ENCODE measurements at places on chromosomes 16 and 17.

DNA sequence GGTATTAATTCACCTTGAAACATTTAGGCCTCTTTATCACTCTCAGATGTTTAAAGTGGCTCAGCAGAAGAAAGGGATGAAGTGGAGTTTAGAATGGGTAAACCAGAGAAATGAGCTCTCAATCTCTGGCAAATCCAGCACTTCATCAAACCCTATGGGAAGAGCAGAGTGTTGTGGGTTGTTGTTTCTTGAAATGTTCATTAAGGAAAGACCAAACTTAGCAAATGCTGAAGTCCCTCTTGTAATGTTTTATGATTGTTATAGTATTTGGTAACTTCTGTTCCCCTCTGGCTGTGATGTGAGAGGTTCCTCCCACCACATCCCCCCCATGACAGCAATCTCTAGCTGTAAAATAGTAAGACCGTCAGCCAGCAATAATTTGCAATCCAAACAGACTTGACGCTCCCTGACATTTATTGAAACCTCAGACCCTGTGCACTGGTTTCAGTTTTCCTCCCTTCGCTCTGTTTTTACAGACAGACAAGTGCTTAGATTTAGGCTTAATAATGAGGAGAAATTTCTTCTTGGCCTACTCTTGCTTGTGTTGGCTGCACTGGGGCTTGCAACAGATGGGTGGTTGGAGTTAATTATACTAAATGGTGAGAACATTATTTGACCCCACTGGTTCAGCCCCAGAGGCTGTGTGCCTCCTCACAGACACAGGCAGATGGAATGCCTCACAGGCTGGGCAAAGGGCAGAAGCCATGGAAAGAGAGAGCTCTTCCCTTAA lies 609.4 kb upstream of the SOX9 start:
- DNase-seq: no peak

DNA sequence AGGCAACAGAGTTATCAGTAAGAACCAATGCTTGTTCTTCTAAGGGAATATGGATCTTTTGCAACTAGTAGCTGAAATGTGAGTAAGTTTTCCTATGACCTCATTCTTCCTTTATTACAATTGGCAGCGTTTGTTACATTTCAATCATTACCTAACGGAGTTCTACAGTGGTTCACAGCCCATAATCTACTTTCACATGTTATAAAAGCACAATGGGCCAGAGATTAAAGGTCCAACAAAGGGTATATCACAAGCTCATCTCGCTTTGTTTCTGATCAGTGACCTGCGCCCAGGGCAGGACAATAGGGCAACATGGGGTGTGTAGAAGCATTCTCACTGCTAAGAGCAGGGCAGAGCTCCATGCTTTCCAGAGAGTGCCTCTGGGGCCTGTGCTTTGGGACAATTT lies 279.9 kb upstream of the DYNLRB2 start:
- no peak for DNase-seq

- DNase-seq: peak; percentile 62
Measured at GRCh38 chr17:8225813-8226535, 15.6 kb upstream of the AURKB start.

DNA sequence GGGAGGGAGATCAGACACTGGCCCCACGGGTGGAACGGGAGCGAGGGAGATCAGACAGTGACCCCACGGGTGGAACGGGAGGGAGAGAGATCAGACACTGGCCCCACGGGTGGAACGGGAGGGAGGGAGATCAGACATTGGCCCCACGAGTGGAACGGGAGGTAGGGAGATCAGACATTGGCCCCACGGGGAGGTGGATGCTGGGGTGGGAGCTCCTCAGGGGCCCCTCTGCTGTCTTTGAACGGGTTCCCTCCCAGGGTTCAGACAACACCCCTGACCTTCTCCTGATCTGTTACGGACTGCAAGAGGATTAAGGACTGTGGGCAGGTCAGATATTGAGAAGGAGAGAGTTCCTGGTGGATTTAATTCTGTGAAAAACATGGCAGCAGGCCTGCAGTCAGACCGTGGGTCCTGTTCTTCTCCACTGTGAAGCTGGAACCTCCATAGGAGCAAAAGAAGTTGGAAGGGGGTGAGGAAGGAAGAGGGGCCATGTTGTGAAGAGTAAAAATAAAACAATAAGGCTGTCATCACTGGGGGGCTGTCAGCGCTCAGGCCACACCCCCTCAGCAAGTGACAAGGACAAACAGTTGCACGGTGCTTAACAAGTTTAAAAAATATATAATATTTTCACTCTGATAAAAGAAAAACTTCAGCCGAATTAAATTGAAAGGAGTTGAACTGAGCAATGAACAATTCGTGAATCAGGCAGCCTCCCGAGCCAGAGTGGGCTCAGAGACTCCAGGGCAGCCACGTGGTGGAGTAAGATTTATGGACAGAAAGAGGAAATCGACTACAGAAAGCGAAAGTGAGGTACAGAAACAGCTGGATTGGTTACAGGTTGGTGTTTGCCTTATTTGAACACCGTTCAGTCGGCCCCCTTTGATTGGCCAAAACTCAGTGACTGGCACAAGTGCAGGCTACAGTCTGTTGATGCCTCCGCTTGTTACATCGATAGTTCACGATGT lies 348.7 kb upstream of the TNRC6C start:
- no peak for DNase-seq

DNA sequence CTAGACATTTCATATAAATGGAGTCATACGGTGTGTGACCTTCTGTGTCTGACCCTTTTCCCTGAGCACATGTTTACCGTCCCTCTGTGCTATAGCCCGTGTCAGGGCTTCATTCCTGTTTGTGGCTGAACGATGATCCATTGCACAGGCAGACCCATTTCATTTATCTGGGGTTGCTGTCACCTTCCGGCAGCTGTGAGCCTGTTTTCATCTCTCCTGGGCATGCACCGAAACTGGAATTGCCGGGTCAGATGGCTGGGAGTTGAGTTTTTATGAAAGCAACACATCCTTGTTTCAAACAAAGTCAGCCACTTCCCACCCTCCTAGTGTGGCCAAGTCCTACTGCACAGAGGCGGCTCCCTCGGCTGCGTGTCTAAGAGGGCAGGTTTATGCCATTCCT lies 25.5 kb downstream of the BAIAP2 start:
- no peak for DNase-seq

GRCh38 chr17:33451221-33451620 lies 158.1 kb upstream of the ASIC2 start:
- no peak for DNase-seq

DNA sequence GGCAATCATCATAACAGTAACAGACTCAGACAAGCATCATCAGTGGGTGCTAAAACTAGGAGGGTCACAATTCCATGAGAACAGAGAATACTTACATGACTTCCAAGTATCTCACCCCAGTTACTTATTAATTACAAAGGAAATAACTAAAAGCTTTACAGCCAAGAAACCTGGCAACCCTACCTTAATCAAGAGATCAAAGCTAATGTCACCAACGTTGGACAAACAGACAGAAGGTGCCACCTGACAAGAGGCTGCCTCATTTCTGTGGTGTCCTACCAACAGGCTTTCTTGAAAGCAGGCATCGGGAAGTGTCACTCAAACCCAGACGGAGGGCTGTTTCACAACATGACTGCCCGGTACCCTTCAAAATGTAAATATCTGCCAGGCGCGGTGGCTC lies 84.6 kb downstream of the RMI2 start:
- no peak for DNase-seq

DNA sequence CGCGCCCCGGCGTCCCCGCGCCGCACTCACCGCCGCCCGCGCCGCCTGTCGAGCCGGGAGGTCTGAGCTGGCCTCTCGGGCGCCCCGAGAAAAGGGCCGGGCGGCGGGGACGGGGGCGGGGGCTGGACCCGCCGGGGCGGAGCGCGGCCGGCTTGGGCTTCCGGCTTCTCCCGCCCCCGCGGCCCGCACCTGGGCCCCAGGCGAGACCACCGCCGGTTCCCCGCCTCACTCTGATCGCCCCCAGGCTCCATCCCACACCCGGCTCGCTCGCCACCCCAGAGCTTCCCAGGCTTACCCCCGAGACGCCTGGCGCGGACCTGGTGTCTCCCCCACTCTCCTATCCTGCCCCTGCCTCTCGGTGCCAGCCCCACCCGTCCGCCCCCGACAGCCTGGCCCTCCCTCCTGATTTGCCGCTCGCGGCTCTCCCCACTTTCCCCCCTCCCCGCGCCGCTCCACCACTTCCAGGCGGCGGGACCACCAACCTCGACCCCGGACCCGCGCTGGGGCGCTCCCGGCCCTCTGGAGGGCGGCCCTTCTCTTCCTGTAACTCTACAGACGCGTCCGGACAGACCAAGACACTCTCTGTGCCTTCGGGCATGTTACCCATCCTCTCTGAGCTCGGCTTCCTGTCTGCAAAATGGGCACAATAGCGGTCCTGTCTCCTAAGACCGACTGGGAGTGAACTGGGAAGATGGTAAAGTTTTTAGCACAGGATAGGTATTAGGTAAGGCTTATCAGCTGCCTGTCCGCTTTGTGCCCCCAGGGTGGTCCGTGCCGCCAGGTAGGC lies at the start of gene LITAF:
TSS of gene LITAF (minus strand) at position 64 of the 787 bp plus-strand sequence. CDS start 30,189 bp downstream, outside the sequence.
- DNase-seq: peak; percentile 53

DNA sequence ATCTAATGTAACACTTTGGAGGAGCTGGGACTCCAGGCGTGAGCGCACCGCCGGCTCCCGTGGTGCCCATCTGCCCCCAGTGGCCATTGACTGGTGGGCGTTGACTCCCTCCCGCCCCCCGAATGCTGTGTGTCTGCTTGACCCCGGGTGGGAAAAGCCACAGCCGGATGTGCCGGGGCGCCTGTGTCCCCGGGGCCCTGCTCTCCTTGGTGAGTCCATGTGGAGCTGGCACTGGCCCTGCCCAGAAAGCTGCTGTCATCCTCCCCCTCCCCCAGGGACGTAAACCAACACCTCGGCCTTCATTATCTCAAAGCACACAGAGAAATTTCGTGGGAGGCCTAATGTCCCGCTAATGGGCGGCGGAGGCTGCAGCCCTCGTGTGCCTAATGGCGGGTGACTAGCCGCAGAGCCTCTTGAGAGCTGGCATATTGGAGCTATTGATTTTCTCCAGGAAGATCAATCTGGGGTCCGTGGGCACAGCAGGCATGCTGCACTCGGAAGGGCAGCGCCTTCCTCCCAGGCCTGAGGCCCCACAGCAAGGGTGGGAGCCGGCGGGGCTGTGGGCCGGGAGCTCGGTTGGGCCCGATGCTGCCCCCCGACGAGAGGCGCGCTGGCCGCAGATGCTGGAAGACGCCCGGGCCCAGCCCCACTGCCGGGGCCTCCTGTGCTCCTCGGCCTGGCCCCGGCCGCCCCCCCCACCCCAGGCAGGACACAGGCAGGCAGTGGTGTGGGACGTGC lies 4.0 kb upstream of the PERCC1 start:
- DNase-seq: no peak

- DNase-seq: no peak
Measured at GRCh38 chr17:11031787-11032186, 193.9 kb upstream of the PIRT start.

GRCh38 chr16:48277158-48277557 lies 29.8 kb upstream of the ABCC11 start:
- no peak for DNase-seq

DNA sequence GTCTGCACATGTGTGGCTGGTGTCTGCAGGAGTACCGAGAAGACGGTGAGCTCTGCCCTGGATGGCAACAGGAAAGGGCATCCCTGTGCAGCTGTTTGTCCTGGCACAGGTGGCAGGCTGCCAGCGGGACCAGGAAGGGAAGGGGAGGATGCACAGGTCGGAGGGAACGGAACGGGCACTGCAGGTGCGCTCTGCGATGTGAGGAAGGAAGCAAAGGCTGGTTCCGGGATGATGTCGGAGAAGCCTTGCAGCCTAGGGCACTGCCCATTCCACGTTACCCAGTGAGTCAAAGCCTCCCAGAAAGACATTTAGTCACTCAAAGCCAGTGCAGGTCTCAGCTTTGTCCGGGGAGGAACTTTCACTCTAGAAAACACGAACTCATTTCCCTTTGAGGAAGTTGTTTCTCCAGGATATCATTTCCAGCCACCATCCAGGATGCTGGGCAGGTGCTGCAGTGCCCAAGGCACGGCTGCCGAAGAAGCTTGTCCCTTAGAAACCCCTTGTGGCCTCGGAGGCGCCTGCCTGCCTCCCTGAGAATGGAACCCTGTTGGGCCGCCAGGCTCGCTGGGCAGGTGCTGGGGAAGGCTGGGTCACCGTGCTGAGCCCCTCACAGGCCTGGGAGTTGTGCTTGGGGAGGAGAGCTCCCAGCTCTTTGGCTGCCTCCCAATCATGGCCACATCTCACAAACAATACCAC lies 4.5 kb upstream of the TMEM235 start:
- DNase-seq: no peak

- no peak for DNase-seq
Measured at GRCh38 chr17:47099451-47099986, 89.6 kb downstream of the CDC27 start.

GRCh38 chr17:6196355-6196754 lies 126.2 kb downstream of the WSCD1 start:
- DNase-seq: no peak

- no peak for DNase-seq
Measured at GRCh38 chr16:13171313-13171712, 269.9 kb downstream of the SHISA9 start.

DNA sequence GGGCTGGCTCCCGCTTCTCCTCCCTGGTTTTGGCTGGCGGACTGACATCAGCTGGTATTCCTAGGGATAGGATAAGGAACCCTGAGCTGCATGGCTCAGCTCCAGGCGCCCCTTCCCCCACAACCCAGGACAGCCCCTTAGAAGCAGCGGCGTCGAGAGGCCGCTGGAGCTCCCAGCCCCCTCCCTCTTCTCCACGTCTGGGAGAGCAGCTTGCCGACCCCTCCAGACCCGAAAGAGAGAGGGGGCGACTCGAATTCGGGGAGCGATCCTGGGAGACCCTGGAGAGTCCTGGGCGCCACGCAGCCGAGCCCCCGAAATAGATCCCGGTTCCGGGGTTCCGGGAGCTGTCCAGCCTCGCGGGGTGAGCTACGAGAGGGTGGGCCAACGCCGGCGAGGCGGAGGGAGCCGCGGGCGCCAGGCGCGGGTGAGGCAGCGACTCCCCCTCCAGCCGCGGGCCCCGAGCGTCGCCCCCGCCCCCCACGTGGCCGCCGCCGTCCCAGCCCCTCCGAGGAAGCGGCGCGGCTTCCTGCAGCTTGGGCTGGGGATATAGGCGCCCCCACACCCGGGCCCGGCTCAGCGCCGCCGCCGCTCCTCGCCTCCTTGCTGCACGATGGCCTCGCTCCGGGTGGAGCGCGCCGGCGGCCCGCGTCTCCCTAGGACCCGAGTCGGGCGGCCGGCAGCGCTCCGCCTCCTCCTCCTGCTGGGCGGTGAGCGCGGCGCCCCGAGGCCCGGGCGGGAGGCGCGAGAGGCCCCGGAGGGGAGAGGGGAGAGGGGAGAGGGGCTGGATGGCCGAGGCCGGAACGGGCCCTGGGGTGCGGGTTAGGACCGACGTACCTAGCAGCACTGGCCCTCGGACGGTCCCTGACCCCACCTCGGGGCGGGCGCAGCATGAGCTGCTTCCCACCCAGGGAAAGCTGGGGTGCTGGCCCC lies at the start of gene RAMP2:
TSS of gene RAMP2 (plus strand) at position 576 of the 930 bp plus-strand sequence. CDS start at position 611, 35 bp downstream.
- peak; percentile 72 for DNase-seq

DNA sequence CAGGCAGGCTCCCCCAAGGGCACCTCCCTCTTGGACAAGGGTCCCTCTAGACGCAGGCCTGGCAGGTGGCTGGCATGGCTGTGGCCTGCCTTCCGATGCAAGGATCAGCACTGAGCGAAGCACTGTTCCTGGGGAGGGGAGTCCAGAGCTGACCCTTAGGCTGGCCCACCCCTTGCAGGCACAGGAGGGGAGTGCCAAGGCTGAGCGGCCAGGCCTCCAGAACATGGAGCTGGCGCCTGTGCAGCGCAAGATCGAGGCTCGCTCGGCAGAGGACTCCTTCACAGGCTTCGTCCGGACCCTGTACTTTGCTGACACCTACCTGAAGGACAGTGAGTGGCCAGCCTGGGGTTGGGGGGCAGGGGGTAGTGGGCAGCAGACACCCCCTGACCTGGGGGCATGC lies 16.8 kb upstream of the MYO15B start:
- no peak for DNase-seq

GRCh38 chr16:29775742-29776408 lies 2.2 kb upstream of the ZG16 start:
- no peak for DNase-seq

All from Caco-2 (cell line).